ENCODE measurements at places on chromosomes 11 and 22.

GRCh38 chr11:134762248-134763029 lies 350.4 kb upstream of the B3GAT1 start:
- DNase-seq: no peak

DNA sequence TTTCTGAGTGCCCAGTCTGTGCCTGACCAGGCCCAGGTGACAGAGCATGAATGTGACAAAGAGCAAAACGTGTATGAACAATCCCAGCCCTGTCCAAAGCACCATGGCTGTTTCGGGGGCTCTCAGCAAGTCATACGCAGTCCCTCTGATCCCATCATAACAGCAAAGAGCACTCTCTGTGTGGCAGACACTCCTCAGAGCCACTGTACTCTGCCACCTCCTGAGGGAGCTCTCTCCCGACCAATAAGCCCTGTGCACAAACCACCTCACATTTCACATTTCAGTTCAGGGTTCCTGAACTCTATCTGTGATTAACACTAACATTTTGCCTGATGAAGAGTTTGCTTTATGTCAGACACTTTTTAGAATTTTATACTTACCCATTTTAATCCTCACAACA lies 6.6 kb downstream of the DGCR2 start:
- DNase-seq: no peak

DNA sequence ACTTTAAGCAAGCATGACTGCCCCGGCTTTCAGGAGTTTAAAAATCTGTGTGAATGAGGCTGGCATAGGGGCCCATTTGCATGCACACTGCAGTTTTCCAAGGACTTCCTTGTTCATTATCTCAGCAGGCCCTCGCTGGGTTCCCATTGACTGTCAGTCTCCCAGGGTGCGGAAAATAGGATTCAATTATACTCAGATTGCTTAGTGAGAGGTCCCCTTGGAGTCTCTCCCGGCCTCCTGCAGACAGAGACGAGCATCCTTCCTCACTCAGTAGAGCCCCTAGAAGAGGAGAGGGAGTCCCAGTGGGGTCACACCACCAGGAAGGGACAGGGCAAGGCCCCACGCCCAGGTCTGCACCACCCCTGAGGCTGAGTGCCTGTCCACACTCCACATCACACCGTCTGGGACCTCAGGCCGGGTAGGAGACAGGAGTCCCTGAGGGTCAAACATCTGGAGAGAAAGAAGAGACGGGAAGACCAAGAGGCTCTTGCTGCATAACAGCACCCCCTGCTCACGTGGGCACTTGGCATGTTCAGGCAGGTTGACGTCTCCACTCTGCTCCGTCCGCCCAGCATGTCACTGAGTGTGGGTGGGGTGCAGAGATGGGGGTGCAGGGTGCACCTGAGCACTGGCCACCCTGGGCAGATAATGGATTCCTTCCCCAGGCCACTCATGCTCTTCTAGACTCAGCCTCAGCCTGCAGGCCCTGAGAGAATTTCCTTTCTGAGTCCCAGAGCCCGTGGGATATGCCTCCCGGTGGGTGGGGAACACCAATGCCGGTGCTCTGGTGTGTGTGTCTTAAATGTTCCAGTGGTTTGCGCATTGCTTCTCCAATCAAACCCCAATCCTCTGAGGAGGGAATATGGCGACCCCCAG lies 58.8 kb downstream of the MCM5 start:
- no peak for DNase-seq

DNA sequence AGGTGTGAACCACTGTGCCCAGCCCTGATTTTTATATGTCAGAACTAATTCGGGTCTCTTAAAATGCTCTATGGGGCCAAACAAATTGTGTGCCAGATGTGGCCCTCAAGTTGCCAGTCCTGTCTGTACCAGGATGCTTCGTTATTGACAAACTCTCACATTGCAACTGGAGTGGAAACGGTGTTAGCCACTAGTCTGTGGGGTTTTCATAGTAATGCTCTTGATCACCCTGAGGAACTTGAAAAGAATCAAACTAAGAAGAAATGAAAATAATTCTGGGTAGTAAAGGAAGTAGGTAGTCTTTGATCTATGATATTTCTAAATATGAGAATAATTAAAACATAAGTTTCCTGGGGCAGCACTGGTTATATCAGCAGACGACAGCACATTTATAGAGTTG lies 67.3 kb upstream of the ADSL start:
- no peak for DNase-seq

- DNase-seq: no peak
Observed at GRCh38 chr11:27349919-27350318, 13.1 kb downstream of the CCDC34 start.

- DNase-seq: peak; percentile 32
Observed at GRCh38 chr22:36757668-36758211, 18.2 kb downstream of the IFT27 start.

DNA sequence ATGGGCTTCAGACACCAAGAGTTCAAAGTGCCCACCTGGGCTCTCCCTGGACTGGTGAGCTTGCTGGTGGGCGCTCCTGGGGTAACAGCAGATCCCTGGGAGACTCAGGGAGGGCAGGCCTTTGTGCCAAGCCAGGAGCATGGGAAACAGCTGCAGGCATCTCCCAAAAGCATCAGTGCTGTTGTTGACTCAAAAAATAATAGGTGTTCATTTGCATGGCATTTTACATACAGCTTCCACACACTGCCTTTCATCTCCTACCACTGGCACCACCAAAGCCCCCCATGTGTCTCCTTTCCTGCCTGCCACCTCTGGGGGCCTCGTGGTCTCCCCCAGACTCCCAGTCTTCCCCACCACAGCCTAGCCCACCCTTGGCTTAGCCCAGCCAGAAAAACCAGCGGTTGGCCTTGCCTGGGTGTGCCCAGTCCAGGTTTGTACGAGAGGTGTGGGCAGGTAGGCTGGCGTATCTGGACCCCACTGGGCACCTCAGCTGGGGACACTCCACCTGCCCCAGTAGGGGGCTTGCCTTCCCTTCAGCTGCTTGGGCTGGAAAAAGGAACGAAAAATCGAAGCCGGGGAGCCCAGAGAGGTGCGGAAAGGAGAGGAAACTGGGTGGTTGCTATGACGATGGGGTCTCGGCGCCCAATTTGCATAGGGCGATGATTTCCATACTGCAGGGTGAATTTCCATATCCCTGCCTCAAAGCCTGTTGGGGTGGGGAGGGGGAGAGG lies 15.0 kb downstream of the POU2F3 start:
- DNase-seq: no peak

DNA sequence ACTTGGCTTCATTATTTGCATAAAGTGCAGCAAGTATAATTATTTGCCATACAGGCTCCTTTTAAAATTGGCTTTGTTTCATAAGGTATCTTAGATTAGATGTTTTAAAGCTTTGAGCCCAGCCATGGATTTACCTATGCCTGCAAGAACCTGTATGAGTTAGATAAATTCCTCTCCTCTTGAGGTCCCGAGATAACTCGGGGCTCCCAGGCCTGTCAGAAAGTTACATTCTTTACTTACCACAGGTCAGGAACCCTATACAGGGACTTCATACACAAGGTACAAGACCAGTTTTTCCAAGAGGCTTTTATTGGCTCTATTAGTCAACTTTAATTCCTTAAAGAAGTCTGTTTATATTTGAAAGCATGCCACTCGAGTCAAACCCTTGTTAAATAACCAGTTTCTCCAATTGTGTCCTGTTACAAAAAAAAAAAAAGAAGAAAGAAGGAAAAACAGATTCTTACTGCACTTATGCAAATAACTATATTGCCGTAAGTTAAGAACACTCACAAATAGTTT lies 2.3 kb upstream of the C1QTNF6 start:
- DNase-seq: no peak

DNA sequence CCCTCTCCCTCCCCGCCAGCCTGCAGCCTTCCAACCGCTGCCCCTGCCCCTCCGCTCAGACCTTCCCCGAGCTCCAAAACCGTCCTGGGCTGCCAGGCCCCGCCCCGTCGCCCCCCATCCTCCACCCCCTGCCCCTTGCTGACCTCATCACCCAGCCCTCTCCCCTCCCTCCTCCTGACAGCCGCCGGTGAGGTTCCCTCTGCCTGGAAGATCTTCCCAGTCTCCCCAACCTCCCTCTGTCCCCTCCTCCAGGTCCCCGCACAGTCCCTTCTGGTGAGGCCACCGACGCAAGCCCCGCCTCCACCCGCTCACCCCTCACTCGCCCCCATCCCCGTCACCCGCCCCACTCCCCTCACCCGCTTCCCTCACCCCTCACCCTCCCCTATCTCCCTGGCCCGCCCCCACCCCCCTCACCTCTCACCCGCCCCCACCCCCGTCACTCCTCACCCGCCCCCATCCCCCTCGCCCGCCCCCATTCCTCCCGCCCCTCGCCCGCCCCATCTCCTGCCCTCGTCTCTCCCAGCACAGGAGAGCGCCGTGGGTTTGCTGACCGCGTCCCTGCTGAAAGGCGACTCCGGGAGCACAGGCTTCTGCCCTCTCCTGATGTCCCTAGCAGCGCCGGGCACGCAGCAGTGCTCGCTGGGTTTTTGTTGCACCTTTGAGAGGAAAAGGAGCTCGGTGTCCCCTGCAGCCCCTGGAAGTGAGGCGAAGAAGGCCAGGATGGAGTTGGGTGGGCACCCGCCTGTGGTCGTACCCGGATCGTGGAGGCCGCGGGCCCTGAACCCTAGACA lies 16.4 kb upstream of the UPK3A start:
- peak; percentile 34 for DNase-seq

GRCh38 chr11:3840004-3840869 lies 522 bp downstream of the RHOG start:
- peak; percentile 26 for DNase-seq

DNA sequence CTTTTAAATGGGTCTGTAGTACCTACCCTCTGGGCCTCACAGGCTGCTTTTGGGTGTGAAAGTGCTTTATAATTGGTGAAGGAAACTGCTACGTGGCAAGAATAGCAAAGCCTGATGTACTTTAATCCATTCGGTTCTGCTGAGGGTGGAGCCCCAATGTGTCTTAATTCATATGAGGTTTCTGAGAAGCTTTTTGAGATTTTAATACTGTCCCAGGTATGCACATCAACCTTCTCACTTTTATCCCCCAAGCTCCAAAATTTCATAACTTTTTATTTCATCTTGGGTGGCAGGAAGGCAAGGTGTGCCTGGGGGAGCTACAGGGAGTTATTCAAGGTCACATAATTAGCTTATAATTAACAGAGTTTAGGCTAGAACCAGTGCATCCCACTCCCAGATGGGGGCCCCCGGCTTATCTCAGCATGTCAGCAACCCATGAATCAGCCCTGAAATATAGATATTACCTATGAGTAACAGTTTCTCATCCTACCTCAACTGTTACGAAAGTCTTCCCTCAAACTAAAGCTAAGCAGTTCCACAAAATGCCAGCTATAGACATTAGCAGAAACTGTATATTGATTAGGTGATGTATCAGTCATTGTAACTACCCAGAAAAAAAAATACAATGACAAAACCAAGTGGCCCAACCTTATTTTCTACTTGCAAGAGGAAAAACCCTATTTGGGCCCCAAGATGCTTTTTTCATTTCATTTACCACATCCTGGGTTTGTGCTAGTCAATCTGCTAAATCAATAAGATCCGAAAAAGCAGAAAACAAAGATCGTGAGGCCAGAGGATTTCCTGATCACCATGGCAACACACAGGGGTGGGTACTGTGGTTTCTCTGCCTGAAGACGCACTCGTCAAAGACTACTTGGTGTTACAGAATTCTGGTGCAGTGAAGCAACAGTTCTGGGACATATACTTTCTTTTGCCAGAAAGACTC lies 26.7 kb downstream of the CD44 start:
- peak; percentile 88 for DNase-seq

DNA sequence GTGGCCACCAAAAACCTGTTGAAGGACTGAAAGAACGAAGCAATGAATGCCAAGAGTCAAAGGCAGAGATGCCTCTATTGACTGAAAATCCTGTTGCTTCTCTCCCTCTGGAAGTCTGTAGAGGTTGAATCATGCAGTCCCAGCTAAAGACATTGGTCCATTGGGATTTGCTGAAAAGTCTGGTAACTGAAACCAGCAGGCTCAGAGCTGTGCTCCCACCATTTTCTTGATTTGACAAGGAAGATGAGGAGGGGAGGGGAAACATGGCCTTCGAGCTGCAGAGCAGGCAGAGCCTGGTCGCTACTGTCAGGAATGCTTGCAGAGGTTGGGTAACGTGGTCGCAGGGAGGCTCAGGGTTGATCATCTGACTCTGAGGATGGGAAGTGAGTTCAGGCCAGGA lies 72.8 kb upstream of the CSNK2A3 start:
- DNase-seq: no peak

DNA sequence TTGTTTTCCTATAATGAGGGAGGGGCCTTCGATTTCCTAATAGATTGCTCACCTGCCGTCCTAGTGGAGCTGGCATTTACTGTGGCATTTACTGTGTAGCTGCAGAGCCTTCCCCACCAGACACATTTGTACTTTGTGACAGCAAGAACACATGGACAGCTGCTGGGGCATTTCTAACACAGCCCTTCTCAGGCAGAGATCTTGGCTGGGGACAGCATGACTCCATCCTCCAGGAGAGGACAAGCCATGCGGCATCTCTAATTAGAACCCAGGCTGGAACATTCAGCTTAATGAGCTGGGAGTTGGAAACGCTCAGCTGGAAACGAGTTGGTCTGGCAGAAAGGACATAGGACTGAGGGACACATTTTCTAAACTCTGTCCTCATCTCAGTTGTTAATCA lies 887.5 kb downstream of the NTM start:
- DNase-seq: no peak

- DNase-seq: no peak
Observed at GRCh38 chr11:110977661-110978060, 265.4 kb upstream of the ARHGAP20 start.

- no peak for DNase-seq
Observed at GRCh38 chr11:64650923-64651523, 60.0 kb downstream of the SLC22A12 start.

GRCh38 chr22:23516304-23516703 lies 63.8 kb downstream of the IGLL1 start:
- DNase-seq: no peak

- DNase-seq: no peak
Observed at GRCh38 chr11:125995313-125995712, 49.5 kb downstream of the VSIG10L2 start.

- no peak for DNase-seq
Observed at GRCh38 chr22:41152902-41153301, 52.2 kb upstream of the L3MBTL2 start.

DNA sequence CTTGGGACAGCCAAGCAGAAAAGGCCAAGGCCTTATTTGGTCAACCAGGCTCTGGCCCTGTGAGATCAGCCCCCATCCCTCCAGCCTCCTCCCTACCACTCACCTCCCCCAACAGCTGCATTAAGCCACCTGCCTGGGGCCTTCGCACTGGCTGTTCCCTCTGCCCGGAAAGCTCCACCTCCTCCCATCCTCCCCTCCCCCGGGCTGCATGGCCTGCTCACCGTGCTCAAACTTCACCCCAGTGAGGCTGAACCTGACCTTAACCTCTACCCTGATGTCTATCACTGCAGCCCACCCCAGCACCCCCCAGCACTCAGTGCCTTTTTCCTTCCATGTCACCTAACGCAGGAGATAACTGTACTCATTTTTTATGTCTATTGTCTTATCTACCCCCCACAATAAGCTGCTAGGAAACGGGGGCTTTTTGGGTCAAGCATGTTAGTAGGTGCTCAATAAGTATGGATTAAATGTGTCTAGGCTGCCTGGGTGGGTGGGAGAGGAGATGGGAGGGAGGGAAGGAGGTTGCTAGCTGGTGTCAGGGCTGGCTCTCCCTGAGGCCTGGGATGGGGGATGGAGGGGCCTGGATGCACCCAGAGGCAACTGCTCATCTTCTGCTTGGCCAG lies 912 bp downstream of the PTPRCAP start:
- DNase-seq: no peak

Measured in T-helper 22 cell (primary cell).